ENCODE measurements at places on chromosomes 7 and 10.

DNA sequence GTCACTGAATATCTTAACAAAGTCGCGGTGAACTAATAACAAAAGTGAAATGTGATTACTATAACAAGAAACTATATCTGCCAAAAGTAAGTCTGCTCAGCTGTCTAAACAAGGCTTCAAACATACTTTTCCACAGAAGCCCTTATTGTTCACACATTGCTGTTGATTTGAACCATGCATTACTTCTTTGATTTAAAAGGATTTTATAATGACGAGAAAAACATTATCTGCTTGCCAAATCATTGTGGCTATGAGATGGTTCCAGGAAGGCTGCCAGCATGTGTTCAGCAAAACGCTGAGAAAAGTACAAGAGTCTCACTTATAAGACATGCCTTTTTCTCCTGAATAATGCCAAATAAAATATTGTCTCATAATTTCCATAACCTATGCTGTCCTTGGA, 24.4 kb downstream of the RNF133 start:
- DNase-seq = no peak

DNA sequence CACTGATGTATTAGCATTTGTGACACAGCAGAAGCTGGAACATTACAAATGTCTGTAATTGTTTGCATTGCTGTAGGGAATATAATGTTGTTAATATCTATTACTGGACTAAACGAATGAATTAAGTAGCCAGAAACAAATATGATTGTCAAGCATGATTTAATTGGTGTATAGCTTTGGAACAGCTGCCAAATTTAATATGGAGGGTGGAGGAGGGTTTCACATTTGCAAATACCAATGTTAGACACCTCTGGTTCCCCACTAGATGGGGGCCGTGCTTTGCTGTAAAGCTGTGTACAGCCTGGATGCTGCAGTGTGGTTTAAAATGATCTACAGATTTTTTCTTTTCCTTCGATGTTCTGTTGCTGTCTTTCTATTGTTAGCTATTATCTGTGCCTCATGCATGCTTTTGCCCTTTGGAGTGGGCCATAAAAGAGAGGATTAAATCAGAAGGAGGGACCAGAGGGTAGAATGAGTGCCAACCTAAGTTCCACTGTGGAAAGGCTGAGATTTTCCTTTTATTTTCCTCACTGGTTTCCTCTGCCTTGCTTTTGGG, 23.1 kb downstream of the DNAJB9 start:
- DNase-seq = peak; percentile 10

- no peak for DNase-seq
Measured at GRCh38 chr10:50874723-50875122, 10.7 kb downstream of the A1CF start.

DNA sequence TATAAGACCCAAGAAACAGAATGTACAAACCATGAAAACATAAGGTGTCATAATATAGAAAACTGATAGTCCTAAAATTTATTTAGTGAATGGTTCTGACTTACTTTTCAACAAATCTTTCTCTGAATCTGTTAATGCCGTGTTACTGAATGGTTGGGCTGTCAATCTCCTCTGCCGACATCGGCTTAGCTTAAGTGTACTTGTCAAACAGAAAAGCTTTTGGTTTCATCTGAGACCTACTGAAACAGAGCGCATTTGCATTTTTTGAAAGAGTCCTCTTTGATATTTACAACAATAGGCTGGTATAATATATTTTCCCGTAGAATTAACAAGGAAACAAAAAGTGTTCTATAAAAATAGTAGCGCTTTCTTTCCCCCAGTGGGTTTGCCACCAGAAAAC, 120.9 kb upstream of the ZNF804B start:
- DNase-seq = no peak

- DNase-seq = no peak
Measured at GRCh38 chr7:136167991-136168390, 190.8 kb upstream of the MTPN start.

GRCh38 chr10:88960802-88961201, 8.2 kb upstream of the ACTA2 start:
- DNase-seq = no peak

GRCh38 chr7:134694299-134694698, 47.6 kb downstream of the BPGM start:
- DNase-seq = no peak
